ENCODE measurements at places on chromosomes 1 and 21. TPM values are rescaled to one million over a fixed set of nuclear protein-coding genes. Genes with fewer than 3 reads are reported as not detected.

Gene COX20
- total RNA-seq = 39.2 TPM

DNA sequence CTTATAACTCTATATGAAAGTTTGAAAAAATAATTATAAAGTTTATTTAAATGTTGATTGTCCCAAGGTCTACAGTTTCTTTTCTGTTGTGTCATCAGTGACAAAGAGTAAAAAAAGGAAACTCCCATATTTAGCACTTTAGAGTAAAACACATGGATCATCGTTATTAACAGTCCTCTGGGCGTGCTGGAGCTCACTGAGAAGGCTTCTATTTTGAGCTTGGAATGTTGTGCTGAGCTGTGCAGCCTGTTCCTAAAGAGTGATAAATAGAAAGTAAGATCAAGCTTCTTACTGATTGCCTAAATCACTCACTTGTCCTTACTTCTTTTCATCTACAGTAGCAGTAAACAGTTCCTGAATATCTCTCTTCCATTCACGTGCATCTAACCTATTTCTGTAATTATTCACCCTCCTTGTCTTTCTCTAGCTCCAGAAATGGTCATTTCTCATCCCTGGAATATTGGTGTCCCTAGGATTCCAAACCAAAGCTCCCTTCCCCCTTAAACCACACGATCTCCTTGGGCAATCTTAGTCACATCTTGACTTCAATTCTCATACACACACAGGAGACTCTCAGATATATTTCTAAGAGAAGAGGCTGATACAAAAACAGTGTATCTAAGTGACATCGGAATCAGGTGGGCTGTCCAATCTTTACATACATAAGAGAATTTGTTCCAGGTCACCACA, 11.9 kb downstream of the GBP5 start:
- H3K27ac ChIP-seq = no peak overlapping the region
- no peaks in the 10 kb centered on the region for H3K36me3 ChIP-seq
- H3K4me3 ChIP-seq = no peak overlapping the region
- peaks cover 4% of the 10 kb centered on the region for H3K4me1 ChIP-seq
- DNase-seq = no peak

Gene KDM1A
- total RNA-seq = 204 TPM

- H3K4me3 ChIP-seq = no peak overlapping the region
- no peak for DNase-seq
- no peak overlapping the region for H3K27ac ChIP-seq
- H3K27me3 ChIP-seq = no peaks in the 10 kb centered on the region
Measured at GRCh38 chr1:172993640-172994039, 57.1 kb downstream of the TNFSF18 start.

GRCh38 chr1:206002160-206002559, 1.0 kb downstream of the RAB7B start:
- H3K36me3 ChIP-seq = no peaks in the 10 kb centered on the region
- peaks cover 4% of the 10 kb centered on the region for H3K27me3 ChIP-seq
- H3K27ac ChIP-seq = no peak overlapping the region
- H3K4me3 ChIP-seq = no peak overlapping the region

Gene SLC1A7
- total RNA-seq = not detected

DNA sequence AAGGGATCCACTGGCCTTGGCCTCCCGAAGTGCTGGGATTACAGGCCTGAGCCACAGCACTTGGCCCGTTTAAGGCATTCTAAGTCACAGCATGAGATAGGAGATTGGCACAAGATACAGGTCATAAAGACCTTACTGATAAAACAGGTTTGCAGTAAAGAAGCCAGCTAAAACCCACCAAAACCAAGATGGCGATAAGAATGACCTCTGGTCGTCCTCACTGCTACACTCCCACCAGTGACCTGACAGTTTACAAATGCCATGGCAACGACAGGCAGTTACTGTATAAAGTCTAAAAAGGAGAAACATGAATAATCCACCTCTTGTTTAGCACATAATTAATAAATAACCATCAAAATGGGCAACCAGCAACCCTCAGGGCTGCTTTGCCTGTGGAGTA, 33.3 kb upstream of the RCC2 start:
- no peak overlapping the region for H3K27ac ChIP-seq
- H3K4me3 ChIP-seq = no peak overlapping the region
- no peaks in the 10 kb centered on the region for H3K27me3 ChIP-seq
- no peak for DNase-seq
- peaks cover 7% of the 10 kb centered on the region for H3K4me1 ChIP-seq

DNA sequence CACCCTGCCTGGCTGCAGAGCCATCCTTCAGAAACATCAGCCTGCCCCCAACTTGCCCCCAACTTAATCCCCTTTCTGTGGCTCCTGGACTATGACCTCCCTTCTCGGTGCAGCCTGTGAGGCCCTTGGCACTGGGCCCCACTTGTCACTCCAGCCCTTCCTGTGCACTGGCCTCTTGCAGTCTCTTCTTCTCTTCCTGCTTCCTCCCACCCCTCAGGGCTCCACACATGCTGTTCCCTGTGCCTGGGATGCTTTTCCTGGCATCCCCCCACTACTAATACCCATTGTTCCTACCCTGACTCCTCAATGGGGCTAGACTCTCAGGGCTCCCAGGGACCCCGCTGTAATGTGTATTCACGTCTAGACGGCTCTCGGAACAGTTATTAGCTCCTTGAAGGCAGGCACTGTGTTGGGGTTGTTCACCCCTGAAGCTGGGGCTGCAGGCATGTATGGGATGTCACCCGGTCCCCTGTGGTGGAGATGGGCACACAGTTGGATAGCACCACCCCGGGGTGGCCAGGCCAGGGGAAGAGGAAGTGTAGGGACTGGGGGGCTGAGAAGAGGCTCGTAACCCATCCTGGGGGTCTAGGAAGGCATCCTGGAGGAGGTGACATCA, 4.5 kb downstream of the LDLRAD1 start:
- H3K4me1 ChIP-seq = no peaks in the 10 kb centered on the region
- H3K27ac ChIP-seq = no peak overlapping the region
- no peak overlapping the region for H3K4me3 ChIP-seq
- H3K27me3 ChIP-seq = no peaks in the 10 kb centered on the region

All from H9 (cell line).